ENCODE measurements at places on chromosomes 5 and 9. TPM values are rescaled to one million over a fixed set of nuclear protein-coding genes. Genes with fewer than 3 reads are reported as not detected.

The ZNF483 gene
- 20.6 TPM for total RNA-seq

The ANKRD34B gene
- total RNA-seq = 0.34 TPM

The GABRA1 gene
- not detected for total RNA-seq

The TNC gene
- 242 TPM for total RNA-seq

DNA sequence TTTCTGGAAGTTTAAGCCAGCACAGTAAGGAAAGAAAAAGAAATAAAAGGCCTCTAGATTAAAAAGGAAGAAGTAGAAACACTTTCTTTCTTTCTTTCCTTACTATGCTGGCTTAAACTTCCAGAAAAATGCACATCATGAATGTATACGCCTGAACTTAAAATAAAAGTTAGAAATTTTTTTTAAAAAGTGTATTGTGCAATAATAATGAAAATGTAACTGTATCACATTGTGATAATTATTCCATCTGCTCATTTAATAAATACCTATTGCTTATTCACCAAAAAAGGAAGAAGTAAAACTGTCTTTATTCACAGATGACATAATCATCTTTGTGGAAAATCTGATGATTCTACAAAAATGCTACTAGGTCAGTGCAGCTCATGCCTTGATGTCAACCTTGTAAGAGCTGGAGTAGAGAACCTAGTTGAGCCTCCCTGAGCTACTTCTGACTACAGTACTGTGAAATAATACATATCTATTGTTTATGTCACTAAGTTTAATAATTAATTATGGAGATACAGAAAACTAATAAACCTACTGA, 49.4 kb downstream of the MCTP1 start:
- no peak for DNase-seq
- H3K4me3 ChIP-seq = no peak overlapping the region
- no peaks in the 10 kb centered on the region for H3K36me3 ChIP-seq
- H3K4me1 ChIP-seq = no peaks in the 10 kb centered on the region
- H3K27me3 ChIP-seq = no peaks in the 10 kb centered on the region

DNA sequence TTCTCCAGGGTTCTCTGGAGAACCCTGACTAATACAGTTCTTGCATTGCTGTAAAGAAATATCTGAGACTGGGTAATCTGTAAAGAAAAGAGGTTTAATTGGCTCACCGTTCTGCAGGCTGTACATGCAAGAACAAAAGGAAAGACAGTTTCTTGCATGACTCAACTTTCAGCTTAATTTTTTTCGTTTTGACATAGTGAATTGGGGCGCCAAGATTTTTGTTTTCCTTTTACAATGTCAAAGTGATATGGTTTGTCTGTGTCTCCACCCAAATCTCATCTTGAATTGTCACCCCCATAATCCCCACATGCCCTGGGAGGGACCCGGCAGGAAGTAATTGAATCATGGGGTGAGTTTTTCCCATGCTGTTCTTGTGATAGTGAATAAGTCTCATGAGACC, 11.8 kb upstream of the CRHBP start:
- H3K4me1 ChIP-seq = no peaks in the 10 kb centered on the region
- no peaks in the 10 kb centered on the region for H3K36me3 ChIP-seq
- H3K4me3 ChIP-seq = no peak overlapping the region
- no peak for DNase-seq
- H3K27ac ChIP-seq = no peak overlapping the region
- H3K27me3 ChIP-seq = no peaks in the 10 kb centered on the region

DNA sequence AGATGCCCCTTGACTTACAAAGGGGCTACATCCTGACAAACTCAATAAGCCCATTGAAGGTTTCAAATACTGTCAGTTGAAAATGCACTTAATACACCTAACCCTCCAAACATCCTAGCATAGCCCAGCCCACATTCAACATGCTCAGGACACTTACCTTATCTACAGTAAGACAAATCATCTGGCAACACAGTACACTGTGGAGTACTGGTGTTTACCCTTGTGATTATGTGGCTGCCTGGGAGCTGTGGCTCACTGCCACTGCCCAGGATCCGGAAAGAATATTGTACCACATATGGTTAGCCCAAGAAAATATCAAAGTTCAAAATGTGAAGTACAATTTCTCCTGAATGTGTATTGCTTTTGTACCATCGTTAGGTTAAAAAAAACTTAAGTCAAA, 562.2 kb downstream of the HTR1A start:
- H3K4me1 ChIP-seq = no peaks in the 10 kb centered on the region
- H3K4me3 ChIP-seq = no peak overlapping the region
- DNase-seq = no peak

DNA sequence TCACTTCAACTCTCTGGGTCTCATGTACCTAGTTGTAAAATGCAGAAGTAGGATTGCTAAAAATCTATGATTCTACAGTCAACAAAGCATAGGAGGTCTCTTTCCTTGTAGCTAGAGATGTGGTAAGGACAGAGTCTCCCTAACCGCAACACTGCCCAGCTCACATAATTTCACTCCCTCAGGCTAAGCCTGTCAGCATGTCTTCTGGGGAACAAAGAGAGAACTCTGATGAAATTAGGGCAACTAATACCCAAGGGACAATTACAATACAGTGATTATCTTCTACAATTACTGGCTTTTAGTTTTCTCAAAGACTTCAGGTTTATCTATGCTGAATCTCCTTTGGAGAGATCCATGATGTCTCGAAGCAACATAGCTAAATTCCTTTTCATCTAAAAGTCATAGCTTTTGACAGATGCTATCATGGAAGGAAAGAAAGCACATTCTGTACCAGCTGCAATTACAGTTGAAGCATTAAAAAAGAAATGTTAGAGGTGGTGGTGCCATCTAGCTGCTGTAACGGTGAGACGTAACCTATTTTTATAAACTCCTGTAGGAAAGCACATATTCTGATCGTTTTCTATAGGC, 141.1 kb upstream of the TARS1 start:
- DNase-seq = no peak
- H3K4me3 ChIP-seq = no peak overlapping the region
- peak overlapping the region; percentile 53 for H3K27ac ChIP-seq
- H3K4me1 ChIP-seq = peaks cover 9% of the 10 kb centered on the region
- H3K27me3 ChIP-seq = no peaks in the 10 kb centered on the region

DNA sequence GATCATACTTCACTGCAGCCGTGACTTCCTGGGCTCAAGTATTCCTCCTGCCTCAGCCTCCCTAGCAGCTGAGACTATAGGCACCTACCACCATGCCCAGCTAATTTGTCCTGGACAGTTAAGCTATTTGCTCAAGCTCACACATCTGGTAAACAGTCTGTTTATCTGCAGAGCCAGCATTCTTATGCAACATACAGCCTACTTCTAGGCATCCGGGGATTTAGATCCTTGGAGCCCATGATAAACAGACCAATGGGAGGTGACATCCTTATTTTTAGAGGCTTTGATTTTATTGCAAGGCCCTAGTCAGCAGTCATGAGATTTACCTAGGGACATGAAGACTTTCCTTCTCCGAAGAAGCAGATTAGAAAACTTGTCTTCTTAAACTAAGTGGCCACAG, 21.0 kb downstream of the ATOX1 start:
- peaks cover 6% of the 10 kb centered on the region for H3K4me1 ChIP-seq
- no peak for DNase-seq
- no peaks in the 10 kb centered on the region for H3K27me3 ChIP-seq
- no peaks in the 10 kb centered on the region for H3K36me3 ChIP-seq
- no peak overlapping the region for H3K4me3 ChIP-seq
- no peak overlapping the region for H3K27ac ChIP-seq

DNA sequence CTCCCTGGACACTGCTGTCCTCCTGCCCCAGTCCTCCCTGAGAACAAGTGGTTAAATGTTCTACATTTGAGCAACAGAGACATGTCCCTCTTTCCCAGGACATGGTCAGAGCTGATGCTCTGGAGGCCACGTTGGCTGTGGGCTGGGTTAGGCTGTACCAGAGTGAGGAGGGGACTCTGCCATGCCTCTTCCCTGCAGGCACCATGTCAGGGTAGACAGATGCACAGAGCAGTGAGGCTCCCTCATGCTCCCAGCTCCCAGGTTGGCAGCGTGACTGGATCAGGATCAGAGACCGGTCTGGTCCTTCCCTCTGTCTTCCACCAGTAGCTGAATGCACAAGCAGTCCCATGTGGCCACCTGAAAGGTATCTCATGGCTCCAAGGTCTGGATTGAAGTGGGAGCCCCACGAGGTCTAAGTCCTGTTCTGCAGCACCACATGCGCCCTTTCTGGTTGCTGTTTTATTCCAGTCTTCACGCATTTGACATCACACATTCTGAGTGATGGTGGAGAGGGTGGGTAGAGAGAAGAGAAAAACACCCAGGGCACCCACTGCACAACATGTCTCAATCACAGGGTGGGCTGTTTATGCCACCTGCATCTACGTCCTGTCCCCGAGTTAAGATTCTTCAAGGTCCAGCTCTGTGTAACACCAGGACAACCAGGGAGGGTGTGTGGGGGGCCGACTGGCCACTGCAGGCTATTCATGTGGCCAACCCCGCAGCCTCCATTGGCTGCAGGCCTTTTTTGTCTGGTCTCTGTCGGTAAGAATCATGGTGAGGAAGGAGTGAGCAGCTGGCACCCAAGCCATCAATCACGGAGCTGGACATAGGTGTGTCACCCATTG, 204.9 kb downstream of the FANCC start:
- no peak overlapping the region for H3K27ac ChIP-seq
- no peak for DNase-seq
- H3K36me3 ChIP-seq = peaks cover 27% of the 10 kb centered on the region
- no peaks in the 10 kb centered on the region for H3K4me1 ChIP-seq
- no peak overlapping the region for H3K4me3 ChIP-seq

DNA sequence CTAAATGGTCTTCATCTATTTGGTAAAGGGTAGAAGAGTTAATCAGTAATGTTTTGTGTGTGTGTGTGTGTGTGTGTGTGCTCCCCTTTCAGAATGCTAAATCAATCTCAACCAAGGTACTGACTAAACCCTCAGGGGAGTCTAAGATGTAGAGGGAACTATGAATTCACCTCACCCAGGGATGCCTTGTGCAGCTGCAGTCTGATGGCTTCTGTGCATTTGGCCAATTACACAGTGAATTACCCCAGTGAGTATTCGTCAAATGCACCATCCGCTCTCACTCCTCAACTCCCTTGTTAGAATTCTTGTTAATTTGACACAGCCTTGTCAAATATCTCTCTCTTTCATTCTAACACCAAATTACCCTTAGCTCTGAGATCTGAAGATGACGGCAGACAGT, 234.6 kb downstream of the GABRB2 start:
- H3K27ac ChIP-seq = no peak overlapping the region
- DNase-seq = no peak
- H3K4me3 ChIP-seq = no peak overlapping the region
- H3K27me3 ChIP-seq = no peaks in the 10 kb centered on the region

DNA sequence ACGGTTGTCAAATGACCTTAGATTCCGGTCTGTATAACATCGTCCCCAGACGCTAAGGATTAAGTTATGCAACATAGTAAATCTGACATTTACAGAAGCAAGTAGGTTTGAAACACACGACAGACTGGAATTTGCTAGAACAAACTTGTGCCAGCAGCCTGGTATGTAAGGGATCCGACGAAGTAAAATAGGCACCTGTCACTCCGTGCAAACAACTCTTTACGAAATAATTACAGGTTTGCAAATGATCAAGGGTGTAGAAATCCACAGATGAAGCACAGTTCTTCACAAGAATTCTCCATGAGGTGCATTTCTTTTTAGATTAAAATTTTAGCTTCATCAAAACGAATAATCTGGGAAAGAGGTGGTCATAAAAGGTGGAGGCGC, 508 bp downstream of the MOCS2 start:
- H3K4me3 ChIP-seq = peak overlapping the region; percentile 66
- peaks cover 10% of the 10 kb centered on the region for H3K36me3 ChIP-seq
- peak overlapping the region; percentile 78 for H3K27ac ChIP-seq
- DNase-seq = peak; percentile 41

- DNase-seq = no peak
- H3K36me3 ChIP-seq = no peaks in the 10 kb centered on the region
- H3K27me3 ChIP-seq = no peaks in the 10 kb centered on the region
- no peak overlapping the region for H3K4me3 ChIP-seq
- no peak overlapping the region for H3K27ac ChIP-seq
- H3K4me1 ChIP-seq = no peaks in the 10 kb centered on the region
These were observed 15.8 kb upstream of the FABP6 start for GRCh38 chr5:160213537-160213936.

- H3K36me3 ChIP-seq = no peaks in the 10 kb centered on the region
- no peak overlapping the region for H3K4me3 ChIP-seq
- no peaks in the 10 kb centered on the region for H3K4me1 ChIP-seq
- no peak overlapping the region for H3K27ac ChIP-seq
- DNase-seq = no peak
These were observed 42.8 kb upstream of the MAST4 start for GRCh38 chr5:66553368-66553912.

DNA sequence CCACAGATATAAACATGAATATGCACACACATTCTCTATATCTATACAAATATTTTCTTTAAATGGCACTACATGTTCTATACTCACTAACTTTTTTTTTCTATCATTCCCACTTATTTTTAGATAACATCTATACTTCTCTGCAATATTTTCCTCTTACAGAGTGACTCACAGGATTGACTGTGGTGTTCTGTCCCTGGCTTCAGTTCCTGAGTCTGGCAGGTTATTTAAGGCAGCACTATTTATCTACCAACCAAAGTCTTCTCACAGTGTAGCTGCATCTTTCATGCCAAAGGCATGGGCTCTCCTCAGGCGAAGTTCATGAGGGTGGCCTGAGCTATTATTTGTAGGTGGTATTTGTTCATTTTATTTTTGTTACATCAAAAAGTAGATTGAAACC, 409.0 kb downstream of the PRR16 start:
- H3K27ac ChIP-seq = no peak overlapping the region
- no peak overlapping the region for H3K4me3 ChIP-seq
- H3K4me1 ChIP-seq = peaks cover 2% of the 10 kb centered on the region

- H3K36me3 ChIP-seq = no peaks in the 10 kb centered on the region
- H3K4me3 ChIP-seq = no peak overlapping the region
- no peak overlapping the region for H3K27ac ChIP-seq
- H3K4me1 ChIP-seq = no peaks in the 10 kb centered on the region
- no peaks in the 10 kb centered on the region for H3K27me3 ChIP-seq
These were observed 183.7 kb downstream of the ZNF462 start for GRCh38 chr9:107046692-107047091.

DNA sequence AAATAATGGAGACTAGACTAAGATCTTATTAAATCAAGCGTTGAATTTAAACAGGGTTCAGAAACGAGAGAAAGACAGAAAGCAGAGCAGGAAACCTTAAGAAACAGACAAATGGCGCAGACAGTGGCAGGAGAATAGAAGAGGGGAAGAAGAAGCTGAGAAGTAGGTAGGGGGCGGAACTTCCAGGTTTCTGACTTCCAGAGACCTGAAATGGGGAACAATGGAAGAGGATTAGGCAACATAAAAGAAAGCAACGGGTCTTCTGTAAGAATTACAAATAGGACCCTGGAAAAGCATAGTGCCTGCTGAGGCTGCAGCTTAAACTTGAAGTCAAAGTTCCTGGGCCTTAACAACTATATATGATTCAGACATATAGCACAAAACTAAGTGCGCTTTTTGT, 101.7 kb downstream of the BNC2 start:
- H3K4me1 ChIP-seq = peaks cover 17% of the 10 kb centered on the region
- H3K36me3 ChIP-seq = no peaks in the 10 kb centered on the region
- no peaks in the 10 kb centered on the region for H3K27me3 ChIP-seq
- DNase-seq = no peak

- no peak overlapping the region for H3K4me3 ChIP-seq
- no peaks in the 10 kb centered on the region for H3K36me3 ChIP-seq
- no peak overlapping the region for H3K27ac ChIP-seq
- H3K27me3 ChIP-seq = no peaks in the 10 kb centered on the region
- no peaks in the 10 kb centered on the region for H3K4me1 ChIP-seq
- no peak for DNase-seq
These were observed 197.5 kb upstream of the DMRT1 start for GRCh38 chr9:643966-644365.
